ENCODE measurements at places on chromosomes 4 and X.

DNA sequence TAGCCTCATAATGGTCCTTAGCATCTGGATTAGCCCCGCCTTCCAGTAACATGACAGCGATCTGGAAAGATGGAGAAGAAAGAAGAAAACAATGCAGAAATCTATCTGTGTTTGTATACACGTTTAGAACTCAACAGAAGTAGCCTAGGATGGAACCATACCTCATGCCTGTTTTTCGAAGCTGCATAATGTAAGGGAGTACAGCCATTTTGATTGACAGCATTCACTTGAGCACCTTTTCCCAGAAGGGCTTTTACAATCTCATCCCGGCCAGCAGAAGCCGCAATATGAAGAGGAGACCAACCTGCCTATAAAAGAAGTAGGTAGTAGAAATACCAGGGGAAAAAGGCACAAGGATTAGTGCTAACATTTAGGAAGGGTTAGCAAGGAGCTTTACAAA is 3.5 kb downstream of the PSMD10 start:
- no peak for DNase-seq

DNA sequence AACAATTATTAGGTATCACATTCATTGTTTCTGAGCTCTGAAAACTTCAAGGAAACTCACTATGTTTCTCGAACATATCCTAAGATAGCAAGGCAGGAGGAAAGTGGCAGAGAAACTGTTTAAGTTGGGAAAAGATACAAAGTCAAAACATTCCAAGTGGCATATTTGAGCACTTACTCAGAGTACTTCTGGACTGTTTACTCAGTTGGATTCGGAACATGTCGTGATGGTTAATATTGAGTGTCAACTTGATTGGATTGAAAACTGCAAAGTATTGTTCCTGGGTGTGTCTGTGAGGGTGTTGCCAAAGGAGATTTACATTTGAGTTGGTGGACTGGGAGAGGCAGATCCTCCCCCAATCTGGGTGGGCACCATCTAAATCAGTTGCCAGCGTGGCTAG is 298.3 kb downstream of the IL1RAPL2 start:
- no peak for DNase-seq

- DNase-seq = no peak
Measured at GRCh38 chr4:27024805-27025204, 164.2 kb downstream of the STIM2 start.

DNA sequence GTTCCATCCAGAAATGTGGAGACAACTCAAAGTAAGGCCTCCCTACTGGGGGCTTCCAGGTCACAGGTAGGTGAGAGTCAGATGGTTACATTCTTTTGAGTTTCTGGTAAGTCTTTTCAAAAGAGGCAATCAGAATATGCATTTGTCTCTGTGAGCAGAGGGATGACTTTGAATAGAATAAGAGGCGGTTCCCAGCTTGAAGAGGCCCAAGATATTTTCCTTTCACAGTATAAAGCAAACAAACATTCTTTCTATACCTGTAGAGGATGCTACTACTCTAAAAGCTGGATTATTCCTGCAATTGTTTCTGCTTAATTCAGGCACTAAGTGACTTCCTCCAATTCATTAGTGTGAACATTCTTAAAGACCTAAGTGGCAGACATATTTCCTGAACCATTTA is 44.4 kb downstream of the DIAPH2 start:
- no peak for DNase-seq

GRCh38 chrX:129360175-129360574 is 163.1 kb downstream of the SMARCA1 start:
- DNase-seq = no peak

DNA sequence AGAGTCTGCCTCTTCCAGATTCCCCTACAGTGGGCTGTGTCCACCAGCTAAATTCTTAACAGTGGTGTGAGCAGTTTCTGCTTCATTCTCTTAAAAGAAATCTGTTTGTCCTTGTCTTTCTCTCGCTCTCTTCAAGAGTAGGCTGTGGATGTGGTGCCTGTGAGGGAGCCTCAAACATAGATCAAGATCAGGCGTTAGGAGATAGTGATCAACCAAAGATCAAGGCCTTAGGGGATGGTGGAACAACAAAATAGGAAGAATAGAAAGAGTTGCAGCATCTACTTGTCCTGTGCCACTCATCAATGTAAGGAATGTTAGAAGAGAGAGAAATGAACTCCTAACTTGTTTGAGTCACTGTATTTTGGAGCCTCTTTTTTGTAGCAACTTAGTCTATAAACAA is 144.2 kb downstream of the AASDH start:
- DNase-seq = no peak

DNA sequence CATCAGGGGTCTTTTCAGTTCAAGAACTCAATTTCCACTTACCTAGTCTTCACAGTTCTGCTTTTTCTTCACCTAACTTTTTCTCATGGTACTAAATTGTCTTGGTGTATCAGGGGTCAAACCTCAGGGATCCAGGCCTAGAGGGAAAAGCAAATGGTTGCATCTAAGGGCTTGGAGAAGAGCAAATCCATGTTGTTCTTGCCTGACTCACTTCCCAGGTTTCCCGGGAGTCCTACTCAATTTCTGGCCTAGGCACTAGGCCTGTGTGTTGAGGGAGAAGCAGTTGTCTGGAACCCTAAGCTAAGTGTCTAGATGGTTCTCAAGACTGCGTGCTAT is 191.9 kb upstream of the STK26 start:
- DNase-seq = no peak

- DNase-seq = no peak
Measured at GRCh38 chrX:41449615-41450014, 2.5 kb downstream of the NYX start.

DNA sequence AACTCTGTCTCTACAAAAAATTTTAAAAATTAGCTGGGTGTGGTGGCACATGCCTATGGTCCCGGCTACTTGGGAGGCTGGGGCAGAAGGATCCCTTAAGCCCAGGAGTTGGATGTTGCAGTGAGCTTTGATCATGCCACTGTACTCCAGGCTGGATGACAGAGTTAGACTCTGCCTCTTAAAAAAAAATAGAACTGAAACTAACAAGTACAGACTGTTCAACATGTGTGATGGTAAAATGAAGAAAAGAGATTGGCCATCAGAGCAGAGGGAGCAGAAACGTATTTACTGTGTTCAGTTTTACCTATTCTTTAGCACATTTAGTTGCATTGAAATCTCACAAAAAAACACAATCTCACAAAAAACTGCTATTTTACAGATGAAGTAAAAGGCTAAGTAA is 77.9 kb upstream of the NAP1L5 start:
- no peak for DNase-seq

DNA sequence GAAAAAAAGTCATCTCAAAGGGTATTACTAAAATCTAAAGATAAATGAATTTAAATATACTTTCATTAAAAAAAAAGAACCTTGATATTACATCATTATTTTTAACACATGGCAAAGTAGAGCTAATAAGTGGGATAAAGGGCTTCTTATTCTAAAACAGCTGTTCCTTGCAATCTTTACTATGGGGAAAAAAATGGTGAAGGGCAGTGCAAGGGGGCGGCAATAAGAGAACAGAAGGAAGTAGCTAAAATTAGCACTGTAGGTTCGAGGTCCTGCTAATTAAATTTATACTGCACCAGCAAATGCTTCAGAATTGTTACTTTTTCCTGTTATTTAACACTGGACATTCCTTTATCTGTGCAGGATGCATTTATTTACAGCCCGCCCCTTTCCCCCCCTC is 89.4 kb upstream of the HPF1 start:
- DNase-seq = no peak

- DNase-seq = no peak
Measured at GRCh38 chr4:79739912-79740311, 331.9 kb upstream of the GK2 start.

DNA sequence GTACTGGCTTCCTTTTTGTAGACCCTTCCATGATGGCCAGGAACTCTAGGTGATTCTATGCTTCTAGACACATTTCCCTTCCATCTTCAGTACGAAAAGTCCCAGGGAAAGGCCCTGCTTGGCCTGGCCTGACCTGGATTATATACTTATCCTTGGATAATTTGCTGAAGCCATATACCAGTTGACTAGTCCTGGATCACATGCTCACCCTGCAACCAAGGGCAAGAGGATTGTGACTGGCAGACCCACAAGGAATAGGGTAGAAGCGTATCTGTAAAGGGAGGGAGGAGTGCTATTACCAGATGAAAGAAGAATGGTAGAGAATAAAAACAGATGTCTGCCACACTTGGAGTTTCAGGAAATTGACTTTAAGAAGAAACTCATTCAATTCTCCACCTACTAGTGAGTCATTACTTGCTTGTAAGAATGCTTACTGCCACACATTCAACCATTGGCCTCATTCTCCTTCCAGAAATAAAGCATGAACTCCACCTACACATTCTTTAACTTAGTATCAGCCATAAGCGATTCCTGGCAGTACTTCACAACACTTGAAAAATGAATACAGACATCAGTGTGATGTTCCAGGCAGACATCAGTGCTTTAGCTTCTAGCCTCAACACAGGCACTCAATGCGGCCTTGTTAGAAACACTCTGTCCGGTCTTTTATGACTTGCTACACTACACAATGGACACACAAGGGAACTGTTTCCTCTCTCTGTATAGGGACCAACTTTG is 141.8 kb downstream of the CBR4 start:
- DNase-seq = no peak

- no peak for DNase-seq
Measured at GRCh38 chrX:12412561-12412960, 274.3 kb downstream of the FRMPD4 start.

- peak; percentile 44 for DNase-seq
Measured at GRCh38 chrX:9604111-9604907, 139.5 kb downstream of the TBL1X start.

DNA sequence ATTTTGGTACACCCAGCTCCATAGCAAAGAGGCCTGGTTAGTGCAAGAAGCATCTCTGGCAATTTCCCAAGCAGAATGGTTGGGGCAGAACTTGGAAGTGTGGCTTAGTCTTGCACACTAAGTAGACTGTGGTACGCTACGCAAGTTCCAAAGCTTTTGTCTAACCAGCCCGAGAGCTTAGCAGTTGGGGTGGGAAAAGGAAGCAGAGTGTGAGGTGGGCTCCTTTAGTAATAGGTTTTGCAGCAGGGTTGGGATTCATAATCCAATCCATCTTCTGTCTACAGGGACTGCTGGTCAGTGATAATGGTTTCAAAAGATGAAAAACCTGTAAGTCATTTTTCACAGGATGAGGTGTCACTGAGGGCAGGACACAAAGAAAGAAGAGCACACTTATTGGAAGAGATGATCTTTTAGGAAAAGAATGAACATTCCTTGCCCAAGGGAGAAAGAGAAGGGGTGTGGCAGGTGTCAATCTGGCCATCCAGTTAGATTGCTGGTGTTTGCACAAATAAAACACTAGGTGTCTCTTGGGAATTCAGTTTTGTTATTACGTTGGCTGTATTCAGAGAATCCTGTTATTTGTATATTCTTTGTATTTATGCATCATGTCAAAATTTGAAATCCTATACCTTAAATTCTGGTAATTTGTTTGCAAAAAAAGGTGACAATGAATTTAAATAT is 244.3 kb downstream of the GPAT3 start:
- DNase-seq = no peak

DNA sequence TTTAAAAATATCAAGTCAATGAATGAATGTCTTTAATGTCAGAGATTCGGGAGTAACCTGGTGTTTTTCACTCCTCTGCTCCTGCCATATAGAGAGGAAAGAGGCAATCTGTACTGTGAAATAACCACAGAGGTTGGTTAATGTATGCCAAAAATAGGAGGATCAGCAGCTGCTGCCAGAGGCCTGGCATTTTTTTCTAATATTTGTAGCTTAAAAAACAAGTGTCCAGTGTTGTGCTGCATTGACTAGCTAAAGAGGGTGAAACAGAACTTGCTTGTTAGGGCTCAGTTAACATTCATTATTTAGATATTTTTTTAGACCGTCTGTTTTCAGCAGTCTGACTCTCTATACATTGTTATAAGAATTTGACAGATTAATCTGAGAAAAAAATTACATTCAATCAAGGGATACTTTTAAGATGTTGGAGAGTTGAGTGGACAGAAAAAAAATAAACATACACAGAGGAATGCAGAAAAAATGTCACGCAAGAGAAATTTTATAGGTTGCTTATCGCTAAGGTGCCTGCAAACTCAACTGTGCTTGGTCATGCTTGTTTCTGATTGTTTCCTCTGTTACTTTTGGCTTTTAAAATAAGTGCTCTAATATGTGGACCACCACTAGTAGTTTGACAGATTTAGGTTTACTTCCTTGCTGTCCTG is 392.3 kb upstream of the GALNT7 start:
- no peak for DNase-seq

- DNase-seq = no peak
Measured at GRCh38 chr4:41681054-41681453, 67.5 kb downstream of the PHOX2B start.

DNA sequence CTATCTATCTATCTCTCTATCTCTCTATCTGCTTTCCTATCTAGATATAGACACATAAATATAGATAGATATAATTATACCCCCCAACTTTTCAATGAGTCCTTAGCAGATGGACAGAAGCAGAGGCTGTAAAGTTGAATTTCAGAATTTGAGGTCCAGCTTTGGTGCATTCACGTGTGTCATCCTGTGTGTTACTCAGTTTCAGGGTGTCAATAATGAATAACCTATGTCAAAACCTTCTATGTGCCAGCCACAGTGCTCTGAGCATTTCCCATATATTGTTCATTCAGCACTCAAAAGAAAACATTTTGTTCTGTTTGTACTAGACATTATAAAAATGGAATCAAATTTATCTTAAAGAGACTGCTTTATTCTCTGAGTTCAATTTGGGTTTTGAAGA is 310.0 kb downstream of the ARHGAP24 start:
- no peak for DNase-seq

- no peak for DNase-seq
Measured at GRCh38 chr4:15935504-15936402, 2.8 kb downstream of the FGFBP1 start.

DNA sequence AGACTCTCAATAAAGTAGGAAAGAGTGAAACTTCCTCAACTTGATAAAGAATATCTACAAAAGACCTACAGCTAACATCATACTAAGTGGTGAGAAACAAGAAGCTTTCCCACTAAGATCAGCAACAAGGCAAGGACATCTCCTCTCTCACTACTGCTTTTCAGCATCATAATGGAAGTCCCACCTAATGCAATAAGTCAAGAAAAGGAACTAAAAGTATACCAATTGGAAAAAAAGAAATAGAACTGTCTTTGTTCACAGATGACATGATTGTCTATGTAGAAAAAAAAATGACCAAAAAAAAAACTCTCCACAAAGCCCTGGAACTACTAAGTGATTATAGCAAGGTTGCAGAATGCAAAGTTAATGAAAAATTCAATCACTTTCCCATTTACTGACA is 25.1 kb upstream of the SH3RF1 start:
- DNase-seq = no peak

GRCh38 chr4:154205471-154205870 is 286.1 kb downstream of the DCHS2 start:
- DNase-seq = no peak

- no peak for DNase-seq
Measured at GRCh38 chrX:74931214-74931613, 6.0 kb upstream of the NEXMIF start.

DNA sequence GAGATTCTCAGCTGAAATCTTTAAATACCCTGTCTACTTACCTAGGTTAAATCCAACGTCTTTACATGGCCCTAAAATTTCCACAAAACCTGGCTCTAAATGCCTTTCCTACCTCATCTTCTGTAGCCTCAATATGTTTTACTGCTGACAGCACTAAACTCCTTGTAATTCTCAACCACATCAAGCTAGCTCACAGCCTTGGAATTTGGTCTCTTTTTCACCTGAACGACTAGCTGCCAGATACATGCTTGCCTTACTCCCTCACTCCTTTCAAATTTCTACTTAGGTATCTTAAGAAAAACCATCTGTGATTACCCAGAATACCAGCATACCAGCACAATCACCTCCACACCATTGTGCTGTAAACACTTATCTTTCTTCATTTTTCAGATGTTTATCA is 635.6 kb upstream of the PCDH10 start:
- no peak for DNase-seq

GRCh38 chr4:27149541-27150212 is 289.0 kb downstream of the STIM2 start:
- no peak for DNase-seq

Measured in caudate nucleus (tissue), 63 donors.